ENCODE measurements at places on chromosomes 7 and 10.

DNA sequence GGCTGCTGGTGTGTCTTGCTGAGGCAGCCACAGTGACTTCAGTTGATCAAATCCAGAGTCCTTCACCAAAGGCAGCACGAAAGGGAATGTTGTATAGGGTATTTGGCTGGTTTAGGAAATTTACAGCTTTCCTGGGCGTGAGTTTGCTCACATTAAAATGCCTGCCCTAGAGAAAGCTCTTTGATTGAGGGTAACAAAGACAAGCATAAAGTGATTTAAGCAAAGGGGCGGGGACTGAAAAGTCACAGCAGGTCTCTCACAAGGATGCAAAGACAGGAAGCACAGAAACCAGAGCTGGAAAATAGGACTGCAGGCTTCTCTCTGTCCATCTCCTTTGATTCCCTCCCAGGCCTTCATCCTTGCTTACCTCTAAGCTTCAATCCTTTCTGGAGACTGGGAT is 139.2 kb downstream of the ELMO1 start:
- no peak for DNase-seq

DNA sequence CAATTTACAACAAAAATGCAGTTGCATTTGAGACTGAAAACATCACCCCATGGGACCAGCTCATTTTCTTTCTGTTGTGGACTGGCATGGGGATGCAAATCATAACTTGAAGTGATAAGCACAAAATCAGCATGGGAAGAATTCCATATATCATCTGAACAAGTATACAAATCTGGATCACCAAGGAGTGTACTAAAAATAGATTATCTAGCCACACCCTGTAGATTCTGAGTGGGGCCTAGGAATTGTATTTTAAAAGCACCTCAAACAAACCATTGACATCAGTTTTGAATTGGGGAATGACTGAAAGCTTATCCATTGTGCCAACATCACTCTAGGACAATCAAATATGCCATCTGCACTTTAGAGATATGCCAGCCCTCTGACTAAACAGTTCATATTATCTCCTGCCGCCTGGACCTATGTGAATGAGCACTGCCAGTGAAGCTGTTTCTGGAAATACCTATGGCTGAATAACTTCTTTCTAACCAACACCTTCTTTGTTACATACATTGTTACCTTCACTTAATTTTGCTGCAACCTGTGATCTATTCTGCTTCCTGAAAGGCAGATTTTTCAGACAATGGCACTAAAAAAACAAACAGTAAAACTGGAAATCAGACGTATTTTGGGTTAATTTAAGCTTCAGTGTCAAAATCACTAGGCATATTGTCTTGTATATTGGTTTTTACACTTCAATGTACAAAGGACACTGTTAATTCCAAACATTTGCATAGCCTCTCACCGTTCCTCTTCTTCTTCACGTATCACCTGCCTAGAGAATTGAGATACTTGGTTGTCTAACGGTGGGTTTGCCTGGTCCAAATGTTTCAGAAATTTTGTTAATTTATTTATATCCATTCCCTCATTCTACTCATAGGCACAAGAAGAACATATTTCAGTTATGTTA is 42.4 kb upstream of the HGF start:
- DNase-seq = no peak

DNA sequence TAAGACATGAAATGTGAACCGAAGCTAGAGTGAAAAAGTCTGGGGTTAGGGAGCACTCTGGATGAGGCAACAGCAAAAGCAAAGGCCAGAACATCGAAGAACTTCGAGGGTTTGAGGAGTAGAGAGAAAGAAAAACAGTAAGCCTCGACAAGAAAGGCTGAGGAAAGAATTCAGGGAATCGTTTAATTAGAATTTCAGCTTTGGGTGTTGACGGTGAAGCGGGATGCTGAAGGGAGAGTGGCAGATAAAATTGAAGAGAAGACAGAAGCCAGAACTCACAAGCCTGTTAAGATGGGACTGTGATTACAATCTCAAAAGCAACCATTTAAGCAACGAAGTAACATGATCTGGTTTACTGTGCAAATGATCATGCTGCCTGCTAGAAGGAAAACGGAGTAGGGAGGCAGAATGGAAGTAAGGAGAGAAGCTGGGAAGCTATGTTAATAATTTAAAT is 2.1 kb downstream of the TRDMT1 start:
- DNase-seq = no peak

- no peak for DNase-seq
Measured at GRCh38 chr7:129599174-129599573, 12.3 kb upstream of the NRF1 start.

- no peak for DNase-seq
Measured at GRCh38 chr7:144720710-144721109, 115.1 kb downstream of the TPK1 start.

GRCh38 chr10:111973306-111973705 is 210.3 kb downstream of the GPAM start:
- no peak for DNase-seq

DNA sequence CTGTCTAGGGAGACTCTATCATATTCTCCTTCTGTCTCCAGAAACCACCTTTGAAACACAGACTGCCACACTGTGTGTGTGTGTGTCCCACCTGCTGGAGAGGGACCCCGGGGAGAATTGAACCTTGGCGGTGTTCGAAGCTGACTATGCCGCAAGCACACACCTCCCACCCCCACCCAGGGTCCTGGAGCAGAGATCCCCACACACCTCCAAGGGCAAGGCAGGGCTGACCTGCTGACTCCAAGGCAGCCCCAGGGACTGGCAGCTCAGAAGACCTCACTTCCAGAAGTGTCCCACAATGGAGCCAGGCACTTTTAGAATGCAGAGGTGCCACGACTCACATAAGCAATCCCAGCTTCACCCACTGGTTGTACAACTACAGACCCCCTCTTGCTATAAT is 13.1 kb downstream of the DRGX start:
- DNase-seq = no peak

- no peak for DNase-seq
Measured at GRCh38 chr7:158953912-158954311, 97.6 kb downstream of the DYNC2I1 start.

DNA sequence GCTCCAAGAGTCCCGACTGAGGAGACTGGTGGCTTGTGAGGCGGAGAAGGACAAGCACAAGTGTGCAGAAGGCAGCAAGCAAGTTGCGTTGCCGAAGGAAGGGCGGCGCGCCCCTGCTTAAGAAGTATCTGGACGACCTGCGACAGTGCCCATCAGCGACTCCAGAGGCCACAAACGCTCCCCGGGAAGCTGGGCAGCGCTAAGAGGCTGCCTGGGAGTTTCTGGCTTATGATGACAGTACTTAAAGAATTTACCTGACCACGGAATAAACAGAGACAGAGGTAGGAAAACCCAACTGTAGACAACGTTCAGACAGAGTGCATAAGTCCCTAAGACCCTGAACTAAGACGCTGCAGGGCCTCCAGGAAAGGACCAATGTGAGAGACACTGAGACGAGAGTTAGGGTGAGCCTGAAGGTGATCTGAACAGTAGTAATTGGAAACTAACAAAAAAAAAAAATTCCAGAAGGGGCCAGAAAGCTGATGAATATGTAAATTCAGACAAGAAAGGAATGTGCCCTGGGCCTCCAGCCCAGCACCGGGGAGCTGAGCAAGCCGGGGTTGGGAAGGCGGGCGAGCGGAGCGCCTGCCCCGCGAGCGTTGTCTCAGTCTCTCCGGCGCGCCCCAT is 1.0 kb downstream of the OSBPL3 start:
- DNase-seq = peak; percentile 61

DNA sequence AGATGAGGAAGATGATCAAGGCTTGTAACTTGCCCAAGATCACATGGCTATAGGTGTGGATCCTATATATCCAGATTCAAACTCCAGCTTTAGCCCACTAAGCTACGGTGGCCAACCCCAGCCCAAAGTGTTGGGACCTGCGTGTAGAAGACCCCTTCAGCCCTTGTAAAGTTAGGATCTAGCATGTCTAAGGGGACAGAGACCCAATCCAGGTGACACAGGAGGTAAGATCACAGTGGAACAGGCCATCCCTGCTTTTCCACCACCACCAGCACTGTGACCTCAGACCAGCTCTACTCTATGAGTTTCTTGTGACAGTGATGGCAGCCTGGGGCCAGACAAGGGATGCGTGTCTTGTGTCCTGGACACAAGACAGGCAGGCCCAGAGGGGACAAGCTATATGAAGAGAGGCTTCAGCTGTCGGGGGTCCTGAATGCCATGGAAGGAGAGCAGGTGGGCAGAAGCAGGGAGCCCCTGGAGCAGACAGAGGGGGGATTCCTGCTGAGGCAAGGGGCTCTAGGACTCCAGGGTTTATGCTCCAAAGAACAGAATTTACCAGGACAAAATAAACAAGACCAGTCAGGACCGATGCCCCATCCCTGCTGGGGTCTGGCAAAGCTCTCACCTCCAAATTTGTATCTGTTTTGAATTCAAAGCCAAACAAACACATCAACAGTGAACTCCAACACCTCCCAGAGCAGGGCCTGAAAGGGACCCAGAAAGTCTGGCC is 10.4 kb downstream of the GPRIN2 start:
- peak; percentile 68 for DNase-seq

DNA sequence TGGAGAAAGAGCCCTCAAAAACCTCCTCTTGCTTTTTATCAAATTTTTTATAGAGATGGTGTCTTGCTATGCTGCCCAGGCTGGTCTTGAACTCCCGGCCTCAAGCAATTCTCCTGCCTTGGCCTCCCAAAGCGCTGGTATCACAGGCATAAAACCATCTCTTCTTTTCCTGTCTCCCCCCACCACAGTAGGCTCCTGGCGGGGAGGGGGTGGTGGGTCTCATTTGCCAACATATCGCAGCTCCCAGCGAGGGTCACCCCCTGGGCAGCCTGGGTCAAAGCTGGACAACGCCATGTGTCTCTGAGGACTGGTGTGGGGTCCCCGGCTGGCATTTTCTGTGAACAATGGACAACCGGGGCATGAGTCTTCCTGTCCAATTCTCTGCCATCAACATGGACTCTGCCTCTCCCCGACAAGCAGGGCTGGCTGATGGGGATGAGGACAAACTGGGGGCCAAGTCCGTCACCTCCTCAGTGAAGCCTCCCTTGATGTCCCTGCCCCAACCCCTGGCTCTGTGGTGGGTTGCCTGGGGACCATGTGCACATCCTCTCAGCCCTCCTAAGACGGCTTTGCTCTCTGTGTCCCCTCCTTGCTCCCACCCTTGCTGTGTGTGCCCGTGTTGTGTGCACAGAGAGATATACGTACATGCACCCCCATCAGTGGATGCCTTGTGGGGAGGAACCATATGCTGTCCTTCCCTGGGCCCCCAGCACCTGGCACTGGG is 86.4 kb upstream of the GNA12 start:
- no peak for DNase-seq

- no peak for DNase-seq
Measured at GRCh38 chr7:159042581-159043101, 102.0 kb downstream of the VIPR2 start.

DNA sequence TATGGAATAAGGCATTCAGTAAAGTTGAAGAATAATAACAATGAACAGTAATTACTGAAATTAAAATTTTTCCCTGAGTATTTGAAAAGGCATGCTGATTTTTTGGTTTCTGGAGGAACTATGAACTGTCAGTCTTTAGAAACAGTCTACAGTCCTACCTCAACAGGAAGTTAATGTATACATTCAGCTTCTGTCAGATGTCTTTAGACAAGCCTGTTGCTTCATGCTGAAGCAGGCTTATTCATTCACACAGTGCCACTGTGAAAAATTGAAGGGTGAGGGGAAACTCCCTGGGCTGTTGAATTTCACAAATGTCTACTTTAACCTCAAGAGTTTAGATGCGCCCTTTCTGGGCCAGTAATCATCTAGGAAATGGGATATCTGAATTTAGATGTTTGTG is 3.5 kb downstream of the NRF1 start:
- no peak for DNase-seq

GRCh38 chr7:77427996-77428603 is 12.0 kb upstream of the GSAP start:
- DNase-seq = no peak

GRCh38 chr7:104980440-104980839 is 33.6 kb upstream of the KMT2E start:
- DNase-seq = no peak

- no peak for DNase-seq
Measured at GRCh38 chr7:10824154-10824553, 149.5 kb upstream of the PHF14 start.

GRCh38 chr7:77627309-77627676 is 69.0 kb upstream of the RSBN1L start:
- no peak for DNase-seq

GRCh38 chr7:103297837-103298179 is 573 bp downstream of the PMPCB start:
- no peak for DNase-seq

DNA sequence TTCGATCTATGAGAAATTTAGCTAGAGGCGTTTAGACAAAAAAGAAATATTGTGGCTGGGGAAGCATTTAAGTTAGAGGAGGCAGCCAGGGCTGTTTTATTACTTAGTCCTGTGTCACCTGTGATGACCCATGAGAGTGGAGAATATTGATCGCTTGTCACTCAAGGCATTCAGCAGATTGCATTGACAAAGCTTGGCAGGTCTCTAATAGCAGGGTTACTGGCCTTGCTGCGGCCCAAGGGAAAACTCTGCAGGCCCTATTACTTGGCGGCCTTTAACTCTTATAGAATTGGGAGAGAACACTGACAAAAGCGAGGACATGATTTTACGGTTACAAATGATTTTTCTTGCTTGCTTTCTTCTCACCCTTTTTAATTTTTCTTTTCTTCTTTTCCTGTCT is 473.5 kb downstream of the AUTS2 start:
- DNase-seq = no peak

Data from Right ventricle myocardium inferior (tissue), 1 donor.